ENCODE measurements at places on chromosomes 1 and 21. TPM values are rescaled to one million over a fixed set of nuclear protein-coding genes. Genes with fewer than 3 reads are reported as not detected.

GPR3 gene
- 0.66 TPM for total RNA-seq

NCDN gene
- 19.4 TPM for total RNA-seq

CELA3B gene
- total RNA-seq: not detected

MARCKSL1 gene
- 23.1 TPM for total RNA-seq

PITHD1 gene
- 62.3 TPM for total RNA-seq

FAM43B gene
- total RNA-seq: not detected

C1QA gene
- total RNA-seq: not detected

KLF17 gene
- not detected for total RNA-seq

RIMKLA gene
- total RNA-seq: 2.5 TPM

SEC16B gene
- not detected for total RNA-seq

OR2T2 gene
- not detected for total RNA-seq

ILDR2 gene
- total RNA-seq: 5.0 TPM

CFAP410 gene
- 17.4 TPM for total RNA-seq

SYCP1 gene
- not detected for total RNA-seq

MECR gene
- 26.4 TPM for total RNA-seq

PTPRU gene
- total RNA-seq: not detected

SLC5A9 gene
- total RNA-seq: not detected

NID1 gene
- total RNA-seq: not detected

NOS1AP gene
- not detected for total RNA-seq

CD48 gene
- total RNA-seq: 327 TPM

CYP4A22 gene
- total RNA-seq: not detected

ADCY10 gene
- total RNA-seq: not detected

ANXA9 gene
- total RNA-seq: not detected

CD1E gene
- not detected for total RNA-seq

DRAXIN gene
- 7.7 TPM for total RNA-seq

RHD gene
- 0.10 TPM for total RNA-seq

Measured in activated CD8-positive, alpha-beta T cell treated with anti-CD3 and anti-CD28 coated beads, Interleukin-2, amount 10 ng/mL, durations not matched to agents 7 days and 5 days (primary cell).